ENCODE measurements at places on chromosomes 6 and 20. TPM values are rescaled to one million over a fixed set of nuclear protein-coding genes. Genes with fewer than 3 reads are reported as not detected.

The PDYN gene
- polyA plus RNA-seq = not detected

The TOX2 gene
- polyA plus RNA-seq = 15.9 TPM

The NCOA6 gene
- 12.6 TPM for polyA plus RNA-seq

The YWHAB gene
- 445 TPM for polyA plus RNA-seq

The ZNF311 gene
- 0.93 TPM for polyA plus RNA-seq

The OLIG3 gene
- polyA plus RNA-seq = not detected

The COL20A1 gene
- not detected for polyA plus RNA-seq

The PRL gene
- polyA plus RNA-seq = 1.2 TPM

Data from GM23248 (cell line).